ENCODE measurements at places on chromosomes 12 and 14.

DNA sequence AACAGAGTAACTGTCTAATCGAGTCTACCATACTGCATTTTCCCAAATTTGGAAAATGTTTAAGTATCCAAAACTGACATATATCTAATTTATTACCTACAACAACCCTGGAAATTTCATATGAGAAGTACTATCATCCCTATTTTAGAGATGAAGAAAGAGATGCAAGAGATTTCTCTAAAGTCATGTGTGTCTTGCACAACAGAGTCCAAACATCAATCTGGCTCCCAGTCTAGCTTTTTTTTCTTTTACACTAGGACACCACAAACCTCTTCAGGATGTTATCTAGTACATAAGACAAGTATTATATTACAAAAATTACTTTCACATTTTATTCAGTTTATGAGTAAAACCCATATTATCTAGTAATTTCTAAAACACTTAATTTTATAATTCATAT lies 39.1 kb downstream of the CAPS2 start:
- DNase-seq, result no peak

DNA sequence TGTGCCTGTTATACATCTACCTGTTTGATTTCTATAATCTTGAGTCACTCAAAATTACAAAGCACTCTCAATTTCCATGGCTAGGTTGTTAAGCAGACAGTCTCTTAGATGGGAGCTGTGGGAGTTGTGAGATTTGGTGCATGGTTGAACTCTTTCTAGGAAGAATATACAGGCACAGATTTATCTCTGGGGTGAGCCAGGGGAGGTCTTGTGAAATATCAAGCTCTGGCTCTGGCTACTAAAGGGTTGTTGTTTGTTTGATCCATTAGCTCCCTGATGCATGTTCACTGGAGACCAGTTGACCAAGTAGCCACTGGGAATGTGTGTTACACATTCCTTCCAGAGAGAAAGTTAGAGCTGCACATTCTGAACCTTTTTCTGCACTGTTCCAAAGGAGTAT lies 117.2 kb upstream of the HMGA2 start:
- no peak for DNase-seq

GRCh38 chr12:17017402-17017801 lies 411.4 kb upstream of the LMO3 start:
- DNase-seq, result no peak

GRCh38 chr14:82655770-82656169 lies 1122.1 kb upstream of the SEL1L start:
- no peak for DNase-seq

DNA sequence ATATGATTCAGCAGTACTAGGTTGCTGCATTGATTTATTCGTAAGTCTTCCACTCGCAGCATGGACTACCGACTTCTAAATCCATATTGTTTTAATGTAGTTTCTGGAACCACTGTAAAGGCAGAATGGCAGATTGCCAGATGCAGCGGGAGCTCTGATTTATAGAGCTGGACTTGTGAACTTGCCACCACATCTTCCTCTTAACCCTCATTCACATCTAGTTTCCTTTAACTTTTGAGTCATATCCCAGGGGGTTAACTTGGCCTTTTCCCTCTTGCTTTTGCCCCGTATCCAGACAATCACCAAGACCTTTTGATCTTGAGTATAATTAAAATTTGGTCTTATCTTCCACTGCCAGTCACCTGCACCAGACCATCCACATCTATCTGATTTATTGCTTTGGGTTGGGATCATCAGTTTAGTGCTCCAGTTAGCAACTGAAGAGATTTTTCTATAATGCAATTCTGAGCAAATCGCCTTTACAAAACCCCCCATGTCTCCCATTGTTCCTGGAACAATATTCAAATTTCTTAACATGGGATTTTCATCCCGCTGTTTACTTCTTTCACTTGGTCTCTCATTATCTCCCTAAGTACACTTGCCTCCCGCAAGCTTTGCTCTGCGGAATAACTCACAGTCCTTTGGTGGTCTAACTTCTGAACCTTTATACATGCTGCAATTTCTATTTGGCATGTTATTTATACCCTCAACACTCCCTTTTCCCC lies 130.5 kb downstream of the ACSS3 start:
- no peak for DNase-seq

GRCh38 chr12:91163116-91163515 lies 19.5 kb downstream of the DCN start:
- no peak for DNase-seq

GRCh38 chr14:81192594-81192993 lies 28.2 kb downstream of the GTF2A1 start:
- no peak for DNase-seq

GRCh38 chr12:92471551-92471950 lies 231.2 kb upstream of the PLEKHG7 start:
- DNase-seq, result no peak
